ENCODE measurements at places on chromosomes 4 and X.

DNA sequence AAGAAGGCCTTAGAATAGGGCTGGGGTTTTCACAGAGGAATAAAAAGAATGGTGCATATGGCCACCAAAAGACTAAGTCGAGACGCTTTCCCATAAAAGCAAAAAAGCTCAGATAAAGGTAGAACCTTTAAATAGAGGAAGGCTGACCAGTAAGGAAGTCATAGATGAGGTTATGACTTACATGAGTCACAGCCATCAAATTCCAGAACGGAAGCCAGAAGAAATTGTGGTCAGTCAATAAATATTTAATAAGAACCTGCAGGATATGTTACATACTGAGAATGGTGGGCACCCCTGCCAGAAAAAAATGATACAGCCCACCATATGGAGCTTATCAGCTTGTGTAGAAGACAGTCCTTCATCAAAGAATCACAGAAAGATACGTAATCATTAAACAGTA lies 120.1 kb downstream of the MANBA start:
- DNase-seq, result no peak

GRCh38 chrX:110086162-110086915 lies 83.4 kb downstream of the TMEM164 start:
- DNase-seq, result no peak

GRCh38 chr4:182409271-182409670 lies 166.1 kb downstream of the TENM3 start:
- DNase-seq, result no peak

- no peak for DNase-seq
These were observed 813.7 kb downstream of the DMD start for GRCh38 chrX:32397562-32398216.

- no peak for DNase-seq
These were observed 210.4 kb downstream of the PAPSS1 start for GRCh38 chr4:107509615-107510014.

DNA sequence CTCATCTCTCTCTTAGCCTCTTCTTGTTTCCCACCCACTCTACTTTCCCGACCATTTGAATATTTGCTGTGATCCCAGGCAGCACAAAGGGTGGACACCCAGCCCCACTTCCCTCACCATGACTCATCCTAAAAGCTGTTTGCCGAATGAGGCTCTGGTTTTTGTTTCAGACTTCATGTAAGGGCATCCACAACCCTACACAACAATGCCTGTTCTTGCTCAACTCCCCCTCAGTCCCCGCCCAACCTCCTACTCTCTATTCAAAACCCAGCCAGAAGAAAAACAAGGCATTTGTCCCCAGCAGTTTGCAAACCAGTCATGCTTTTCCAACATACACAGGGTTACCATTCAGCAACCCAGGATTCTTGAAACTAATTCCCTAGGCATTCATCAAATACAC lies 516.5 kb upstream of the CNKSR2 start:
- no peak for DNase-seq

- DNase-seq, result no peak
These were observed 6.5 kb downstream of the ZNF185 start for GRCh38 chrX:152904151-152905080.

DNA sequence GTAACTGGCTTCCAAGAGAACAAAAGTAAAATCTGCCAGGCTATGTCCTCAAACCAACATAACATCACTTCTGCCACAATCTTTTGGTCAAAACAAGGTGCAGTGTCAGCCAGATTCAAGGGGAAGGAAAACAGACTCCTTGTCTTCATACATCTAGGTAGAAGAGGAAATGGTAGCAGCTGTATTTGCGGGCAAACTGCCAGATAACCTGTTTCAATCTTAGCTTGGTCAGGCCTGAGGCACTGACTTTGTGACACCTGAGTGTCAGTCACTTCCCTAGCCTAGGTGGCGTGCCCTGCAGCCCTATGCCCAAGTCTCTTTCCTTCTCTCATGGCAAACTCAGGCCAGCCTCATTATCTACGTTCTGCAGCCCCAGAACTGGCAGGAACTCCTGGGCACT lies 146.2 kb upstream of the JADE1 start:
- DNase-seq, result no peak

GRCh38 chr4:115334736-115335411 lies 221.5 kb upstream of the NDST4 start:
- no peak for DNase-seq

GRCh38 chr4:20289782-20290181 lies 38.1 kb downstream of the SLIT2 start:
- no peak for DNase-seq

DNA sequence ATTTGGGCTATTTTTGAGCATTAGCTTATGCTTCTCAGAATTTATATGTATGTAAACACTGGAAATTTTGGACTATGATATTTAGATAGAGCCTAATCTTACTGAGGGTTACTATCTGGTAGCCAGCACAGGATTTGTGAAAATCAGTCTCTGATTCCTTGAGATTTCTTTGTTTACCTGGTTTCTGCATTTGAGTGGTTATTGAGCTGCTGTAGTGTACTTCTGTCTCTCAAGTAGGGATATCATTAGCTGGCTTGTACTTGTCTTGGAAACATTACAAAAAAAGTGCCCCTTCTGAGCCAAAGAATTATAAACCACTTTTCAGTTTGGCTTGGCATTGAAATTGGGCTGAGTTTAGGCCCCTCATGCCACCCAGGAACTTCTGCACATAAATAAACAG lies 49.7 kb downstream of the TLL1 start:
- no peak for DNase-seq

DNA sequence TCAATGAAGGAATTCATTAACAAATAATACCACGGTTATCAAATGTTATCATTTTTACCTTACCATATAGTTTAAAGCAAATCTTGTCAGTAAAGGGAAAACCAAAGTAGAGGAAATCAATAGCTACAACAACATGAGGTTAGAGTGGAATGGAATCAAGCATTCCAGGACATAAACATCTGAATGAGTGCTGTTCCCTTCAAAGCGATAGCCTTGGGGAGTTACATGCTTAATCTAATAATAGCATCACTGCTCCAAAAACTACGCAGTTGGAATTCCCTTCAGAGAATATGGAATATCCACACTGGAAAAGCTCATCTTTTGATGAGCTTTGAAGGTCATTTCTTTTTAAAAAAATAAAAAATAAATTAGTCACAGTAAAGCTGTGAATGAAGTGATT lies 31.2 kb downstream of the PDE5A start:
- DNase-seq, result no peak

- no peak for DNase-seq
These were observed 130.4 kb downstream of the MSL3 start for GRCh38 chrX:11888421-11888820.

GRCh38 chrX:70183091-70183490 lies 5.8 kb downstream of the DGAT2L6 start:
- no peak for DNase-seq

GRCh38 chr4:82718162-82718940 lies 80.2 kb downstream of the SCD5 start:
- no peak for DNase-seq

GRCh38 chrX:73289039-73289438 lies 74.4 kb upstream of the NAP1L2 start:
- DNase-seq, result no peak

DNA sequence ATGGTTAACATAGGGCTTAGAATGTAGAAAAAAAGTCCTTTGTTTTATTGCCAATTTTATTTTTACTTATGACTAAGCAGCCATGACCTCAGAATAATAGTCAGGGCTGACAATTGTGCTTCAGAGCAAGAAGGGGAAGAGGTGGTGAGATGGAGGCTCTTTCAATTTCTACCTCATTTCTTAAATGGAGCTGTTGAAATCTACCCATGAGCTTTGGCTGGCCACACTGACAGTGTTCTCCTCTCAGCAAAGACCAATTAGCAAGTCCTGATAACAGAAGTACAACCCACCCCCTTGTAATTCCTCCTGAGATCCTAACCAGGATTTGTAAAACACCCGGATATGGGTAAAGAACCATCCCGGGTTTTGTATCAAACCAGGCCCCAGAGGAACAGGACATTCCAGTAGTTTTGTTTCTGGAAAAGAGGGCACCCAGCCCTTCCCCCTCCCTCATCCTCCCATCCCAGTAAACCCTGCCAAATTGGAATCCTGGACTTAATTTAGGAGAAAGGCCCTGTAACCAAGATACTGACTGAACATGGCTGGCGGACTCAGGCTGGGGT lies at the start of gene HEPH:
TSS of gene HEPH (plus strand) at position 399 of the 563 bp plus-strand sequence. CDS start 6,324 bp downstream, outside the sequence.
- DNase-seq, result peak; percentile 49

DNA sequence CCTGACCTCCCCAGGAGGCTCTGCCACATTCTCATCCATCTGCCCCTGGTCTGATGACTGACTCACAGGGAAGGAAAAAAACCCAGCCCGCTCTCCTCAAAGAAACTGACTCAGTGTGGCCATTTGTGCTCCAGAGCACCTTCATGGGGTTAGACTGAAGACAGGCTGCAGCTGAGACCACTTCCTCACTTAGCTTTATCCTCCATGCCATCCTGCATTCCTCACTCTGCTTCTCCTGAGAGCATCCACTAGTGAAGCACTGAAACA lies 35.9 kb upstream of the HPSE start:
- no peak for DNase-seq

DNA sequence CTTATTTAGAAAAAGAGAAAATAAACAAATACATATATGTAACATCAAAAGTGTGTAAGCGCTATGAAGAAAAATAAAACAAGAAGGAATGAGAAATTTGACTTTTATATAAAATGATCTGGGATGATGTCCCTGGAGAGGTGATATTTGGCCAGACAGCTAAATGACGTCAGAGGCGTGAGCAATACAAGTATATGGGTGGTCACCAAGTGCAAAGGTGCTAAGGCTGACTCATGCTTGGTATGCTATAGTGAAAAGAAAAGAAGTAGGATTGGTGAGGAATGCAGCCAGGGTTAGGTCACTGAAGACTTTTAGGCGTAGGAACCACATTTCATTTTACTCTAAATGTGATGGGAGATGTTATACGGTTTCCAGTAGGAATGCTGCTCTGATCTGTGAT lies 1049.1 kb upstream of the TENM3 start:
- DNase-seq, result no peak
